Left forelimb (tissue), 1 donor: ENCODE measurements at places on chromosomes 1 and 21.

GRCh38 chr1:232737917-232738316 lies 67.3 kb upstream of the MAP10 start:
- no peak for DNase-seq

DNA sequence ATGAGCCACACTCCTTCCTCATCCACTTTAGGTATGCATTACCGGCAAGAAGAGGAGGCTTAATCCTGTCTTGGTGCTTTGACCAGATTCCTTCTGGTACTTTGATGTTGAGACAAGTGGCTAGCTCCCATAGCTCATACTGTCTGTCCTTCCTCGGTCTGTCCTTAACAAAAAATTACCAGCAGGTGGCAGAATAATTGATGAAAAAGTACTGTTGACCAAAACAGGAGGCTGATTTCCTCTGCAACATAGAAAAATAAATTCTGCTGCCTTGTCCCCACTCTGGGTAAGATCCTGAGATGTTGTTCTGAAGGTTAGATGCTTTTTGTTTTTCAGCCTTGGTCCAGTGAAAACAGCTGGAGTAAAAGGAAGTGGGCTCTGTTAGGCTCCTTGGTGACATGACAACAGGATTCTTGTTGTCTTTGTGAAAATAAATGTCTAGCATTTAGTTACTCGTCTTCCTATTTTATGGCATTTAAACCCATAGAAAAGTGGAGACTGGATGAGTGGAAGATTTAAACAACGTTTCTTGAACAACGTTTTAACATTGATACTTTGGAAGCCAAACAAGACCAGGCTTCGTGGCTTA lies 11.2 kb upstream of the HJV start:
- no peak for DNase-seq

DNA sequence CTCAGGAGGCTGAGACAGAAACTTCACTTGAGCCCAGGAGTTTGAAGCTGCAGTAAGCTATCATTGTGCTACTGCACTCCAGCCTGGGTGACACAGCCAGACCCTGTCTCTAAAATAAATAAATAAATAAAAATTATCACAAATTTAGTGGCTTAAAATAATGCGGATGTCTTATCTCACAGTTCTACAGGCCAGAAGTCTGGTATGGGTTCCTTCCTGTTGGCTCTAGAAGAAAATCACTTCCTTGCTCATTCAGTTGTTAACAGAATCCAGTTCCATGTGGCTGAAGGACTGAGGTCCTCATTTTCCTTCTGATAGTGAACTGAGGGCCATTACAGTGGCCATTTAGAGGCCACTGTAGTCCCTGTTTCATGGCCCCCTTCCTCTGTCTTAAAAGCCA lies 94.6 kb upstream of the S1PR1 start:
- DNase-seq = no peak

DNA sequence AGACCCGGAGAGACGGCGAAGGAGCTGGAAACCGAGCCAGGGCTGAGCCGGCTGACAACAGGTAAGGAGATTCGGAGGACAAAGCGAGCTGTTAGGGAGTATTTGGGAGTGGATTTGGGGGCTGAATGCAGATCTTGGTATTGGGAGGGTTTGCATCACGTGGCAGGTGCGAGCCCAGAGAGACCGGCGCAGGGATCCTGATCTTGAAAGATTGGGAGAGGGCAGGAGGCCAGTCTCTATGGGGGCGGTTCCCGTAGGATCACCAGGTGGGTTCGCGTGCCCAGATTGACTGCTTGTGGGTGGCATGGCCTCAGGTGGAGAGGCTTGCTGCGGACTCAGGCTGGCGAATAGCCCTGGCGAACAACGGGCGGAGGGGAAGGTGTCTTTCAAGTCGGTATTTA lies 204 bp downstream of the CIART start:
- DNase-seq = no peak

- DNase-seq = no peak
Measured at GRCh38 chr1:200693327-200693726, 23.6 kb upstream of the DDX59 start.

DNA sequence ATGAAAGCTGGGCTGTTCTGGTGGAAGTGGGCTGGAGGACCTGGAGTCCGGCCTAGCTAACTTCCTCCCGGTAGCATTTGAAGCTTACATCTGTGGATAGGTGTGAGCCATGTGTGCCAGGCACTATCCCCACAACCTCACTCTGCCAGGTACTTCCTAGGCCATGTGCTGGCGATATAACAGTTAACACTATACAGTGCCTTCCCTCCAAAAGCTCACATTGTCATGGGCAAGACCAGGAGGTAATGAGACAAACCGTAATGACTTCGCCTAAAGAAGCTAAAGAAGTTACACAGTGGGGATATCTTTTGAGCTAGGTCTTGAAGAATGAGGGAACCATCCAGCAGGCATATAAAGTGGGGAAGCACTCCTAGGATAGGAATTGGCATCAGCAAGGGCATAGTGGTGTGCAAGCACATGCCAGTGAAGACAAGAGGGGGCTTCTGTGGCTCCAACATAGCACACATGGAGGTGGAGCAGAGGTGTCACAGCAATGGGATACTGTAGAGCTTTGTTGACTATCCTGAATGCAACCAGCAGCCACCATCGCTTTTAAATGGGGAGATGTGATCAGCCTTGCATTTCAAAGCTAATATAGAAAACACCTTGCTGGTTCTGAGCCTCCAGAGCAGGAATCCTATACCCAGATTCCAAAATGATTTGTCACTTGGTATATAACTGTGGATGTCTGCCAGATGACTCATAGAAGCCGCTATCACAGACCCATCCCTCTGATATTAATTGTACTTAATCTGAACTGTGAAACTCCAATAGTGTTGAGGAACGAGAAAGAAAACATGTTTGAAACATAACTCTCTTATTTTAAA lies 466.3 kb downstream of the LMO4 start:
- DNase-seq = no peak

DNA sequence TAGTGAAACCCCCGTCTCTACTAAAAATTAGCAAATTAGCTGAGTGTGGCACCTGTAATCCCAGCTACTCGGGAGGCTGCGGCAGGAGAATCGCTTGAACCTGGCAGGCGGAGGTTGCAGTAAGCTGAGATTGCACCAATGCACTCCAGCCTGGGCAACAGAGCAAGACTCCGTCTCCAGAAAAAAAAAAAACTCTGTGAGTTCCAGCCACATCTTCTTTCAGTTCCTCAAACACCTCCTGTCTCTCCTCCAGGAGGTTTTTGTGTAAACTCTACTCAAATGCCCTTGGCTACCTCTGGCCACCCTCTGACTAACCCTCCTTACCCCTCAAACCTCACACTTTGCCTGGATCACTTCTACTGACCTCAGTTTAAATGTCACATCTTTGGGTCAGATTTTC lies 38.1 kb downstream of the RCSD1 start:
- DNase-seq = no peak

- DNase-seq = no peak
Measured at GRCh38 chr1:240701412-240701811, 89.5 kb upstream of the GREM2 start.

DNA sequence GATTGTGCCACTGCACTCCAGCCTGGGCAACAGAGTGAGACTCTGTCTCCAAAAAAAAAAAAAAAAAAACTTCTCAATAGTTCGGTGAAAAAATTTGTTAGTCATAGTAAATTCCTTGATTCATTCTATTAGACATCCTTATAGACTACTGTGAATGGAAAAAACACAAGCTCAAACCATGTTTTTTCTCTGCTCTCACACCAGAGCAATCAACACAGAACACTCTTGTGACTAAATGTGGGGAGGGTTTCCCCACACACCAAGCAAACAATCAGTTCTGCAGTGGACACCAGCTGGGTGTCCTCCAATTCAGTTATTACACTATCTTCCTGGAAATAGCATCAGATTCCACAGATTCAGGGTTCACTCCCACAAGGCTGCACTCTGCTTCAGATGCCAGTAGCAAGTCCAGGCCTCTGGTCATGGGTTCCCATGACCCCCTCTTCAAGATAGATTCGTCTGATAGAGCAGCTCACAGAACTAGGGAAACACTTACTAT lies 69.1 kb upstream of the TEKT2 start:
- DNase-seq = no peak

DNA sequence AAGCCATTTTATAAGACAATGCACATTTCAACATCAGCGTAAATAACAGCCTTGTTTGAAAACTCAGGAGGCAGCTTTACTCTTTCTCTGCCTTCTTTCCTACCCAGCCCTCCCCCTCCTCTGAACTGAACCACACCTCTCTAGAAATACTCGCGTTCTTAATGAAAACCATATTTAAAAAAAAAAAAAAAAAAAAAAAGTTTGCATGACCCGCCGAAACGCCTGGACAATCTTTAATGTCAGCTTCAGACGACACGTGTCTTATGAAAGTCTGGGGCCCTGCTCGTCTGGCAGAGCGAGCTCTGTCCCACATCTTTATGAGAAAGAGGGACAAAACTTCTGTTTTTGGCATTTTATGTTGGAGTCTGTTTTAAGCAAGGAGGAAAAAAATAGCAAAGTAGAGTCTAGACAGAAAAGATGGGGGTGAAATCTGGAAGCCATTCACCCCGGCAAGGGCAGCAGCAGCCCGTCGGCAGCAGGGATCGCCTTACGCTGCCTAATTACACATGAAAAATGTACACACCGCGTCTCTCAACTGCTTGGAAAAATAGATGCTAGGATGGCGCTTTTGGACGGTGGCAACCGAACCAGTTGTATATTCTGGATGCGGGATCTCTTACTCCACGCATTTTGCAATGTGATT lies 130.4 kb upstream of the ETS2 start:
- no peak for DNase-seq

- no peak for DNase-seq
Measured at GRCh38 chr1:50796272-50796671, 163.8 kb downstream of the FAF1 start.

GRCh38 chr1:181704546-181704945 lies 221.2 kb downstream of the CACNA1E start:
- no peak for DNase-seq

DNA sequence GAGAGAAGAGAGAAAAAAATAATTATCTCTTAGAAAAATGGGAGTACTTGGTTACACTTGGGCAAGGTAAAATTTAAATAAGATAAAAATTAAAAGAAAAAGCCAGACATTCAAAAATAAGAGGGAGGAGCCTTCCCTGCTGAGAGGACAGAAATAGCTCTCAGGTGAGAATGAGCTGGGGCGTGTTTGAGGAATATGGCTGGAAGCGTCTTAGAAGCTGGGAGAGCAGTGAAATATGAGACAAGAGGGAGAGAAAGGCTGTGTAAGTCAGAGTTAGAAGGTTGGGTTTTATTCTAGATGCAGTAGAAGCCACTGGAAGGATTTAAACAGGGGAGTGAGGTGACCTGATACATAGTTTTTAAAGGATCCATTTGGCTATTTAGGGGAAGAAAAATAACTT lies 154.2 kb upstream of the L1TD1 start:
- DNase-seq = no peak

GRCh38 chr1:167881069-167881468 lies 32.9 kb downstream of the ADCY10 start:
- DNase-seq = no peak

GRCh38 chr1:50985094-50985493 lies 15.0 kb downstream of the CDKN2C start:
- no peak for DNase-seq

- DNase-seq = no peak
Measured at GRCh38 chr1:244836135-244836521, 670 bp downstream of the COX20 start.

- DNase-seq = no peak
Measured at GRCh38 chr21:21624674-21625073, 626.5 kb downstream of the NCAM2 start.

DNA sequence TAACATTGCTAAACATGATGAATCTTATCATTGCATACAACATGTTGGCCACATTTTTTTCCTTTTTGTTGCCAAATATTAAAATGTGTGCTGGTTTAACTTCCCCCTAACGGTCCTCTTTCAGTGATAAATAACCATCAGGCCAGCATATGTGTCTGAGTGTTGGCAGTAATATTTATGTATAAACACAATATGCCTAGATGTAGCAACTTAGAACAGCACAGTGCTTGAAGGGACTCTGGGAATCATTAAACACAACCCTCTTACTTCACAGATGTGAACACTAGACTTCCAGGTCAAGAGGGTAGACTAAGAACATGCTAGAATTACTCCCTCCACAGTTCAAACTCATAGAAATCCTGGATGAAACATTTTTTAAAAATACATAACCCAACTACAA lies 581.8 kb downstream of the PLPP3 start:
- no peak for DNase-seq

DNA sequence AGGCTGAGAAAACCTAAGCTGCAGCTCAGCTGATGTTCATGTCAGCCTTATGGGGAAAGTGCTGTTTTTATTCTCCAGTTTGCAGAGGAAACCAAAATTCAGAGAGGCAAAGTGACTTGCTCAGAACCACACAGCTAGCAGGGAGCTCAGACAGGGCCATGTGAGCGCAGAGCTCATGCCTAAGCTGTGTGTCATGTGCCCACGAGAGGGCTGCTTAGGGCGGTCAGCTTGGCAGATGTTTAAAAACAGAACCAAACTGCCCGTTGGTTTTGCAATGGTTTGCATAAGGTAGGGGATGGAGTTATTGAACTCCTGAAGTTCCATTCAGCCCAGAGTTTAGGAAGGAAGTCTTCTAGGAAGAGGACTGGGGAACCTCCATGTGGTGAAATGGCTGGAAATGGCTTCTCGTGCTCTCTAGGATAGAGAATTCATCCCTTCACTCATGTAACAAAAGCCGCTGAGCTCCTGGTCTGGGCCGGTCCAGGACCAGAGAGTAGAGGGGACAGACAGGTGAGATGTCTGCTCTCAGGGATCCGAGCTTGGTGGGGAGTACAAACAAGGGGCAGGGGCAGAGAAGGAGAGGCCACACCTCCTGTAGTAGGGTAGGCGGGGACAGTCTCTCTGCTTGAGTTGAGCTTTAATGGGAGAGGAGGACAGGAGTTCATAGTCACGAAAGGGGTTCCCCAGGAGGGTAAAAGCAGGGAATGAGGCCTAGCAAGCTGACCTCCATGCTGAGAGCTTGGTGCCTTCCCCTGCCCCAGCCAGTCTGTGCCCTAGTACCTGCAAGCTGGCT lies 46.9 kb downstream of the ARHGEF10L start:
- no peak for DNase-seq

- no peak for DNase-seq
Measured at GRCh38 chr1:87754139-87754538, 425.5 kb downstream of the LMO4 start.

DNA sequence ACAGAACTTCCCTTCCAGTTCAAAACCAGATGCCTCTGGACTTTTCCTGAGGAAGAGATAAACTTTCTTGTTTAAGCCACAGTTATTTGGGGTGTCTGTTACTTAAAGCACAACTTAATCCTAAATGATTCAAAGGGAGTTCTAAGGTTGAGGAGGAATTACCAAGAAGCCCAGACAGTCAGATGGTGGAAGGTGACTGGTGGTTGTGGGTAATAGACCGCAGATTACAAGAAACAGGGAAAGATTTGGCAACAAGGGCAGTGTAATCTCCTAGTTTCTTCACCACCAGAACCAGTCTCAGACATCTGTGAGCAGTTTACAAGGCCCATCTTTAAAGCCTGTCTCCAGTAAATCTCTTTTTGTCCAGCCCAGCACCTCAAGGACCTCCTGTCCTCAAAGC lies 130.1 kb upstream of the CTTNBP2NL start:
- no peak for DNase-seq
